ENCODE measurements at places on chromosomes 11 and 22. TPM values are rescaled to one million over a fixed set of nuclear protein-coding genes. Genes with fewer than 3 reads are reported as not detected.

Gene MYEOV
- total RNA-seq: 92.6 TPM

GRCh38 chr11:133903056-133903455 is 53.7 kb downstream of the IGSF9B start:
- DNase-seq: no peak
- H3K27ac ChIP-seq: no peak overlapping the region
- H3K4me1 ChIP-seq: no peaks in the 10 kb centered on the region

Gene C11orf71
- total RNA-seq: 2.9 TPM

DNA sequence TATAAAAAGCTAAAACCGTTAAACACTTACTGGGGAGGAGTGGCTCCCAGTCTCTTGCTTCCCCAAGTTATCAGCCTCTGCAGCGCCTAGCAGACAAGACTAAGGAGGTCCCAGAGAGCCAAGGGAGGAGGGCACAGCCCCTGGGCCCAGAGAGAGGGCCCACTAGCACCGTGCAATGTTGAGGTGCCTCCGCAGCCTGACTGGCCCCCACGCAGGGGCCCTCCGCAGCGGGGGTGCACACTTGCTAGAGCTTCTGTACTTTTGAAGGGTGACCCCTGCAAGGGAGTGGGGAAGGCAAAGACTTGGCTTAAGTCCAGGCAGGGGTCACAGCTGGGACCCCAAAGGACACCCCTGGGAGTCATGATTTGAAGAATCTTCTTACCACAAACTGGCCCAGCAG is 98.0 kb downstream of the ADAMTS15 start:
- H3K4me3 ChIP-seq: no peak overlapping the region
- DNase-seq: no peak
- H3K27me3 ChIP-seq: peaks cover 21% of the 10 kb centered on the region
- no peaks in the 10 kb centered on the region for H3K36me3 ChIP-seq
- peaks cover 8% of the 10 kb centered on the region for H3K4me1 ChIP-seq

DNA sequence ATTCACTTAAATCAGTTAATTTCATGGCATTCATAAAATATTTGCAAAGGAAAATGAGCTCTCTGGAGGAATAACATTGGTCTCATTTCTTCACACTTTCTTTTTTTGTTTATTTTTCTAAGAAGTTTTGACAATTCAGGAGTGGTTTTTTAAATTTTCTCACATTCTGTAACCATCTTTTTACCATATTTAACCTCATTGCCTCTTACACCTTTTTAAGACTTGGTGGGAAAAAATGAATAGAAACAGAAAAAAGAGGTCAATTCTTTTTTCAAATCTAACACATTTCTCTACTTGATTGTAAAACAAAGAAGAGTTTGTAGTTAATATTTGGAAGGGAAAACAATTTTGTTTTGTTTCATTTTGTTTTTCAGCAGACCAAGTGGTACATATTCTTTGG is 1034.7 kb upstream of the RAG2 start:
- no peak for DNase-seq
- H3K27me3 ChIP-seq: no peaks in the 10 kb centered on the region
- H3K27ac ChIP-seq: no peak overlapping the region
- no peaks in the 10 kb centered on the region for H3K36me3 ChIP-seq
- no peak overlapping the region for H3K4me3 ChIP-seq

Gene ANGPTL5
- not detected for total RNA-seq

Gene SERHL2
- 3.9 TPM for total RNA-seq

DNA sequence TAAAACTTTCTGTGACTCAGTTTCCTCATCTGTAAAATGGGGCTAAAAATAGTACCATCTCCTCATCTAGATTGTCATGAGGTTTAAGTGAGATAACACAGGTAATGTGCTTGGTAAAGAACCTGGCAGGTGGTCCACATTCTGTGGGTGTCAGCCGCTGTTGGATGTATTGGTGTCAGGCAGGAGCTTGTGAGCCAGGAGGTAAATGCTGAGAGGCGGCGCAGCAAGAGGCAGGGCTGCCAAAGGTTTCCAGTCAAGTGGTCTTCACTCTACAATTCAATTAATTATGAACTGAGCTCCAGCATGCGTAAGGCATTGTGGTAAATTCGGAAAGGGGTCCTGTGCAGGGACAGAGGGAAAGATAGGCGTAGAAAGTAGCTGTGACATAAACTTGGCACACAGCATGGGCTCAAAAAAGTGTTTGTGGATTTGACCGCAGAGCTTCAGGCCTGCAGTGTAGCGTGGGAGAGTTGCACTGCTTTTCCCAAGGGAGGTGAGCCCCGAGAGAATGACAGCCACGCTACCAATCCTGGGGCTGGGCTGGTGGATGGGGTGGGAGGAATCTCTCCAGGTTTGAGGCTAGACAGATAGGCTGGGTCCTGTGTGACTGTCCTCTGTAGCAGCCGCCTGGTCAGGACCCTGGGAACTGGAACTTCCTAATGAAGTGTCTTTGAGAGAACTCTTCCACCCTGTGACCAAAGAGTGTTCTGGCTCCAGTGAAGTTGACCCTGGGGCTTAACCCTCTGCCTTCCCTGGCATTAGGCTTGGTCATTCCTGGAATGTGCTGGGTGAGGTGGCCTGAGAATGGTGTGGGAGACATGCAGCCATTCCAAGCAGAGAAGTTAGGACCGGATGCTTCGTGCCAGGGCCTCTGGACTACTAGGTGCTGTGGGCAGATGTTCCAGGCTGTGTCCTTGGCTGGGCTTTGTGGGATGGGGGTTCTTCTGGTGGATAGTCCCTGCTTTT is 122.4 kb downstream of the FEZ1 start:
- no peaks in the 10 kb centered on the region for H3K4me1 ChIP-seq
- H3K4me3 ChIP-seq: no peak overlapping the region
- no peak for DNase-seq

DNA sequence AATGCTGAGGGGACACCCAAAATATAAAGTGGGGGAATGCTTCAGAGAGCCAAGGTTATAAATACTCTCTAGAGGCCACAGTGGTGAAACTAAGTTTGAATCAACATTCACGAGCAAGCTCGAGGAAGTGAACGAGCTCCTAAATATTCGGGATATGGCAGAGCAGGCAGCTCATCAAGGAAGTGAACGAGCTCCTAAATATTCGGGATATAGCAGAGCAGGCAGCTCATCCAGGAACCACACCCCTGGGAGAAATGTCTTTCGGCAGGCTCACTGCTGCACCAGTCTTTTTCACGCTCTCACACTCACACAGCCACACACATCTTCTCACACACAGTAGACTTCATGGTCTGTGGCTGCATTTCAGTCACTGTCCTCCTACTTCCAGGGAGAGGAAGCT is 787.5 kb downstream of the OPCML start:
- H3K27ac ChIP-seq: peak overlapping the region; percentile 89
- no peaks in the 10 kb centered on the region for H3K36me3 ChIP-seq
- DNase-seq: peak; percentile 69
- peaks cover 42% of the 10 kb centered on the region for H3K4me1 ChIP-seq
- peak overlapping the region; percentile 64 for H3K4me3 ChIP-seq
- H3K27me3 ChIP-seq: no peaks in the 10 kb centered on the region

GRCh38 chr11:117831661-117832415 is 7.3 kb upstream of the FXYD2 start:
- no peaks in the 10 kb centered on the region for H3K4me1 ChIP-seq
- no peaks in the 10 kb centered on the region for H3K36me3 ChIP-seq
- no peak overlapping the region for H3K4me3 ChIP-seq
- DNase-seq: no peak

DNA sequence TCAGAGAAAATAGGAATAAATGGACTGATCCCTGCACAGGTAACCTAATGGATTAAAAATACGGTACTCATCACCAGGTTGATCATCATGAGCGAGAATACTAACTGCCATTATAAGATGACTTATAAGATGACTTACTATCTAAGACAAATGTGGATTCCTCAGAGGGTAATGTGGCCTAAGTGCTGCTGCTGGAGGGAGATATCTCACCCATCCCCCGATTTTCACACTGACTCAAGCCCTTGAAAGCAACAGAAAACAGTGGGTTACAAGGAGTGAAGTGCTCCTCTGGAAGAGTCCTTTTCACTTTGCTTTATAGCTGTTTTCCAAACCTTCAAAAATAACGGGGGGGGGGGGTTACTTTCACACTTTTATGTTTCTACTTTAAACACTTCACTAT is 920 bp downstream of the TMEM218 start:
- H3K4me1 ChIP-seq: peaks cover 23% of the 10 kb centered on the region
- H3K4me3 ChIP-seq: peak overlapping the region; percentile 96
- H3K36me3 ChIP-seq: peaks cover 13% of the 10 kb centered on the region
- peak; percentile 7 for DNase-seq
- peak overlapping the region; percentile 88 for H3K27ac ChIP-seq
- H3K27me3 ChIP-seq: no peaks in the 10 kb centered on the region

DNA sequence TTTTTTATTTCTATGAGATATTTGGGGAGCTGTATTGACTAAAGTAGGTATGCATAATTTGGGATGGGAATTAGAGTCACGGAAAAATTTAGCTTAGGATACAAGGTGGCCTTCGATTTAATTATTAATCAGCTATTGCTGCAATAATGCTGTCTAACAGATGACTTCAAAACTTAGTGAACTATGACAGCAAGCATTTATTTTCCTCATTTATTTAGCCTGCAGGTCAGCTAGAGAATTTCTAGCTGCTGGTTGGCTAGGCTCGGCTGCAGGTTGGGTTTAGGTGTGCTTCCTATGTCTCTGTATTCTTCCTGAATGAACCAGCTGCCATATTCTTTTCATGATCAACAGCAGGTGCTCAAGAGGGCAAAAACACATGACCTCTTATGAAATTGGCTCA is 181.8 kb upstream of the RAG2 start:
- H3K36me3 ChIP-seq: no peaks in the 10 kb centered on the region
- H3K4me3 ChIP-seq: no peak overlapping the region
- no peak overlapping the region for H3K27ac ChIP-seq
- peaks cover 4% of the 10 kb centered on the region for H3K4me1 ChIP-seq
- peaks cover 3% of the 10 kb centered on the region for H3K27me3 ChIP-seq

- DNase-seq: no peak
- H3K4me3 ChIP-seq: peak overlapping the region; percentile 98
- H3K36me3 ChIP-seq: peaks cover 34% of the 10 kb centered on the region
- peaks cover 81% of the 10 kb centered on the region for H3K4me1 ChIP-seq
Measured at GRCh38 chr11:28107191-28107749, 686 bp downstream of the KIF18A start.

Gene CFL1
- 2,288 TPM for total RNA-seq

DNA sequence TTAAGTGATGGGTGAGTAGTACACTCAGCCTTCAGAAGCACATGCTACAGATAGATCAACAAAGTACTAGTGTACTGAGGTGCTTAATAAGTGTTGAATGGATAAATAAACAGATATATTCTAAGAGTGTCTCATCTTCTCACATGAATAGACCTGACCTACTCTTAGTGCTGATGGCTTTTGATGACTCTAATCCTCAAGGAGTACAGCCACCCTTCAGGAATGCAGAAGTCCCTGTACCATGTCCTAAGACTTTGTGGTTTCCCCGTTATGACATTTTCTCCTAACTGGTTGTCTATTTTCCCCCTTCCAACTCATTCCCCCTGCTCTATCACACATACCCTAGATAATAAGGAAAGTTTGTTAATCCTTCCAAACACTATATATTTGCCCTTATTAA is 61.6 kb downstream of the C11orf65 start:
- H3K27me3 ChIP-seq: no peaks in the 10 kb centered on the region
- DNase-seq: no peak
- H3K36me3 ChIP-seq: no peaks in the 10 kb centered on the region
- no peak overlapping the region for H3K27ac ChIP-seq
- peaks cover 7% of the 10 kb centered on the region for H3K4me1 ChIP-seq

Gene DDIAS
- 8.0 TPM for total RNA-seq

GRCh38 chr11:78139422-78140391 is at the start of gene ALG8:
Gene ALG8 (minus strand): TSS chr11:78139626. CDS start chr11:78139588, 38 bp downstream.
- H3K27ac ChIP-seq: peak within 1 kb of the TSS; percentile 97
- H3K4me3 ChIP-seq: peak within 1 kb of the TSS; percentile 99
- peaks cover 28% of the 10 kb centered on the region for H3K36me3 ChIP-seq
- DNase-seq: peak; percentile 95
- H3K4me1 ChIP-seq: peaks cover 40% of the 10 kb centered on the region
- peaks cover 1% of the 10 kb centered on the region for H3K27me3 ChIP-seq

GRCh38 chr22:22520020-22520656 is at the start of gene ZNF280A:
Gene ZNF280A (minus strand): TSS chr22:22520270. CDS start chr22:22515630, 4,640 bp downstream.
- no peak for DNase-seq
- H3K4me1 ChIP-seq: no peaks in the 10 kb centered on the region
- peaks cover 3% of the 10 kb centered on the region for H3K27me3 ChIP-seq
- H3K36me3 ChIP-seq: no peaks in the 10 kb centered on the region
- no peak within 1 kb of the TSS for H3K4me3 ChIP-seq

Gene UBE4A
- total RNA-seq: 46.7 TPM

Gene CABP7
- not detected for total RNA-seq

Gene TP53I11
- 2.3 TPM for total RNA-seq

Gene KCNA4
- total RNA-seq: not detected

Gene TST
- 29.4 TPM for total RNA-seq

Gene FOLH1
- not detected for total RNA-seq

GRCh38 chr22:32177221-32177765 is 18.2 kb upstream of the C22orf42 start:
- no peak overlapping the region for H3K4me3 ChIP-seq
- no peaks in the 10 kb centered on the region for H3K4me1 ChIP-seq
- peaks cover 24% of the 10 kb centered on the region for H3K27me3 ChIP-seq
- H3K36me3 ChIP-seq: no peaks in the 10 kb centered on the region
- no peak for DNase-seq
- H3K27ac ChIP-seq: no peak overlapping the region

DNA sequence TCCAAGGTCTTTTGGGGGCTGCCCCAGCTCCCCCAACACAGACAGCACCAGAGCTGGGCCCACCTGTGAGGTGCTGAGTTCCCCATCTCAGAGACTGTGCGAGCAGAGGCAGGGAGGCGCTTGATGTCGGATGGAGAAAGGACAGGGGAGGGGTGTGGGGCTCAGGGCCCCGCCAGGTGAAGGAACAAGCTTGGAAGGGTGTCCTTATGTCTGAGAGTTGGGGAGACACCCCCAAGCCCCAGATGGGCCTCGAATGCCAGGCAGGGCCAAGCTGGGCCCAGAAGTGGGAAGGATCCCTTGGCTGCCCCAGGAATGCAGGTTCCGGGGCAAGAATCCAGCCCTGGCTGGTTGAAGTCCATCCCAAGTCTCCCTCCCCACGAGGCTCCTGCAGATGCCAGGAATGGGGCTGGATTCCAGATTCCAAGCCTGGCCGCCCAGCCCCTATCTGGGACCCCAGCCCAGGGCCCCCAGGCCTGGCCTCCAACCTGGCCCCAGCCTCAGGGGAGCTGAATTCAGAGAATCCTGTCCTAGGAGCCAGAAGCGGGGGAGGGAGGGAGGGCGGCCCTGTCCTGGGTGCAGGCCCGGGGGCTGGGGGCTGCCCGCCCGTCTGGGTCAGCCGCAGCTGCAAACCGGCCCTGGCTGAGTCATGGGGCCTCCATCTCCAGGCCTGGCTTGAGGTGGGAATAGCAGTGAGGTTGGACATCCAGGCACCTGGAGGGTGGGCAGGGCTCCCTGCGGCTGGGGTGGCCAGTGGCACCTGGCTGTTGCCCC is 50.9 kb downstream of the CDKN1C start:
- no peak overlapping the region for H3K27ac ChIP-seq
- no peak for DNase-seq
- H3K36me3 ChIP-seq: no peaks in the 10 kb centered on the region
- no peak overlapping the region for H3K4me3 ChIP-seq

Gene DDB1
- total RNA-seq: 282 TPM

Gene BIRC3
- 0.50 TPM for total RNA-seq

- H3K4me1 ChIP-seq: peaks cover 29% of the 10 kb centered on the region
- no peaks in the 10 kb centered on the region for H3K36me3 ChIP-seq
- H3K27me3 ChIP-seq: peaks cover 8% of the 10 kb centered on the region
- peak; percentile 88 for DNase-seq
- H3K27ac ChIP-seq: peak overlapping the region; percentile 74
Measured at GRCh38 chr11:120306519-120307242, 18.4 kb upstream of the TLCD5 start.

GRCh38 chr11:112279901-112280267 is 19.2 kb upstream of the PLET1 start:
- peaks cover 40% of the 10 kb centered on the region for H3K4me1 ChIP-seq
- no peak for DNase-seq
- H3K27ac ChIP-seq: no peak overlapping the region
- peak overlapping the region; percentile 93 for H3K4me3 ChIP-seq

Measured in HFFc6 (cell line).